GM19239 (cell line): ENCODE measurements at places on chromosomes 6 and 20.

DNA sequence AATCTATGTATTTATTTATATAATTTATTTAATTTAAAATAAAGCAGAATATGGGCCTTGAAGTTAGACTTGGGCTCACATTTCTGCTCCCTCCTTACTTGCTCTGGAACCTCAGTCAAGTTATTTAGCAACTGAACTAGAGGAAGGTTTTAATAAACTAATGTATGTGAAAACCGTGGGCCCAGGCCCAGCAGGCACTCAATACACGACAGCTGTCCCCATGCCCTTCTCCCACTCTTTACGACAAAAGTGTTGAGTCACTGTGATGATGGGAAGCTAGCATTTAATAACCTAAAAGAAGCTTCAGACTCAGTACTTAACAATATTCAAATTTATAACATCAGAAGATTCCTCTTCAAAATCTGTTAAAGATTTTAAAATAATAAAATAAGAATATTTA is 46.7 kb downstream of the SERAC1 start:
- DNase-seq: no peak

GRCh38 chr20:18237682-18238081 is 50.6 kb upstream of the ZNF133 start:
- DNase-seq: no peak

DNA sequence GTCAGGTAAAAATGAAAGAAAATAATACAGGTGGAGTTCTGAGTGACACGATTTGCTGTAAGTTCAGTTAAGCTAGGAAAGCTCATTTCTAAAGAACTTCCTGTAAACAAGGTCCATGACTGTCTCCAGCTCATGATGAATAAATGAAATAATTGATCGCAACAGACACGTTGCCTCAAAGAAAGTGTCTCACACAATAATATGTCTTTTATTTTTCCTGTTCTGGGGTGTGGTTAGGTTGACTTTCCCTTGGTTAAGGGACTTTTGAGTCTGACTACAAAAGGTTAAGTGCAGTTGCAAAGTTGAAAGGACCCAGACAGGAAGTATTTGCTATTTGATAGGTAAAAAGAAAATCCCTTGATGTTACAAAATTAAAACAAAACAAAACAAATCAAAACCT is 304.2 kb upstream of the PRDM1 start:
- no peak for DNase-seq

- DNase-seq: no peak
These were observed 1.5 kb downstream of the ID4 start for GRCh38 chr6:19838442-19839236.

DNA sequence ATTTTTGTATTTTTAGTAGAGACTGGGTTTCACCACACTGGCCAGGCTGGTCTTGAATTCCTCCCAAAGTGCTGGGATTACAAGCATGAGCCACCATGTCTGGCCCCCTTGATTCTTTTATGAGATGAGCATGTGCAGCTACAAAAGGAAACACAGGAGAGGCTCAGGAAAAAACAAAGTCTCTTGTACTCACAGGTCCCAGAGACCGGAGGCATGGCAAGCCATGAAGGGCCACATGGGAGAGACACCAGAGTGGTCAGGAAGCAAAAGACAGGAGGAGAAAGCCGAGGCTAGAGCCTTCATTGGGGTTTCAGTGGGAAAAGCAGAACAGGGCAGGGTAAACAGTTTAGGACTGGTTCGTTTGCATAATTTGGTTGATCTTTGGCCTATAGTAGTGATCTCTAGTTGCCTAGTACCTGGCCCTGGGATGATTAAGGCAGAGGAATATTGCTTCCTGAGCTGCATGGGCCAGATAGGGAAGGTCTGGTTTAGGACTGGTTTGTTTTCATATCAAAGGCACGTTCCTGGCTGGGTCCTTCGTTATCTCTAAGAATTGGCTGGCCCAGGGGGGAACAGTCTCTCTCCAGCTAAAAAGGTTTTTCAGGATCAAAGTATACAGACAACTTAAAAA is 48.2 kb upstream of the PRND start:
- no peak for DNase-seq

DNA sequence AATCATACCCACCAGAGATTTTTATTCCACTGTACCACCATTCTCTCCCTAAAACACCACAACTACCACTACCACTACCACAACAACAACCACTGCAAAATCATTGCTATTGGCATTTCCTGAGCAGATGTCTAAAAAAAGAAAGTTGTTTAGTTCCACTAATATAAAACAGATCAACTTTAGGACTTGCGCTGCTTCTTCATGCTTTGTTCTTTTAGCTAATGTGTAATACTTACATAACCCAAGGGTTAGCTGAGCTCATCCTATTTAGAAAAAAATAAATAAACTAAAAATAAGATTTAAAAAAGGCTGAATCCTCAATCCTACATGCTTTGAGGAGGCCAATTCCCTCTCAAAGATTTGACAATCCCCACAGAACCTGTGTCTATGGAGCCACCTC is 11.4 kb downstream of the IYD start:
- DNase-seq: no peak

GRCh38 chr20:50199703-50200102 is 9.1 kb downstream of the CEBPB start:
- DNase-seq: no peak

DNA sequence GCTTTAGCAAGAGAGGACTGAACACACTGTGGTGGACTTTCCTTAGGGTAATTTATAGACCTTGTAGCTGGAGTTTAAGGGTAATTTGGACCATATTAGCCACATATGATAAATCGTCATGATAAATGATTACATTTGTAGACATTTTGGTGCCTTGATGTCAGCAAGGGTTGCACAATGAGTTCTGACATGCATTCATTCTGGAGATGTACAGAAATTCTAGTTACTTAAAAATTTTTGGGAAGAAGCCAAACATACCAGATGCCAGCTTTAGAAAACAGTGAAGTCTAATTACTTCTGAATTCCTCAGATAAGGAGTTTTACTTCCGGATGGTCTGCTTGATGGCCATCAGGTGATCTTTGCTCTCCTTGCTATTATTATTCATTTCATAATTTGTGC is 653.1 kb downstream of the TBC1D32 start:
- no peak for DNase-seq

DNA sequence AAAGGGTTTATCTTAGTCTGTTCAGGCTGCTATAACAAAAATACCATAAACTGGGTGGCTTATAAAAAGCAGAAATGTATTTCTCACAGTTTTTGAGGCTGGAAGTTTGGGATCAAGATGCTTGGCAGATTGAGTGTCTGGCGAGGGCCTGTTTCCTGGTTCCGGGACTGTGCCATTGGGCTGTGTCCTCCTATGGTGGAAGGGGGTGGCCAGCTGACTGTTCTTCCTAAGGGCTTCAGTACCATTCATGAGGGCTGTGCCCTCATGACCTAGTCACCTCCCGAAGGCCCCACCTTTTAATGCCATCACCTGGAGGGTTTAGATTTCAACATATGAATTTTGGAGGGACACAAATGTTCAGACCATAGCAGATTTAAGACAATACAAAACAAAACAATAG is 91.2 kb downstream of the ARID1B start:
- DNase-seq: no peak

DNA sequence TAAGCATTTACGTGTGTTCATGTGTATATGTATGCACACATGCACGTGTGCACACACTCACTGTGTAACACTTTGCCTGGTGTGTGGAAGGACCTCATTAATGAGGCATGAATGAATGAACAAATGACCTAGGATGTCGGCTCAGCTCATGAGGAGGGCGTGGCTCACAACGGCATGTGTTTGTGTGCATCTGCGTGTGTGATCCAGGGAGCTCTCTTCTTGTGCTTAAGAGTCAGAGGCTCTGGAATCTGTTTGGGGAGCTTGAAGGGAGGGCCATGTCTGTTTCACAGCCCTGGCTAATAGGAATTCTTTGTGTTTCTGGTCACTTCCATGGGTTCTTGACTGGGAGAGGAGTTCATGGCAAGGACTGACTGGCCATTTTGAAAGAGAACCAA is 32.7 kb downstream of the TOX2 start:
- DNase-seq: no peak

- DNase-seq: no peak
These were observed 454.9 kb downstream of the C6orf118 start for GRCh38 chr6:164854526-164854925.

DNA sequence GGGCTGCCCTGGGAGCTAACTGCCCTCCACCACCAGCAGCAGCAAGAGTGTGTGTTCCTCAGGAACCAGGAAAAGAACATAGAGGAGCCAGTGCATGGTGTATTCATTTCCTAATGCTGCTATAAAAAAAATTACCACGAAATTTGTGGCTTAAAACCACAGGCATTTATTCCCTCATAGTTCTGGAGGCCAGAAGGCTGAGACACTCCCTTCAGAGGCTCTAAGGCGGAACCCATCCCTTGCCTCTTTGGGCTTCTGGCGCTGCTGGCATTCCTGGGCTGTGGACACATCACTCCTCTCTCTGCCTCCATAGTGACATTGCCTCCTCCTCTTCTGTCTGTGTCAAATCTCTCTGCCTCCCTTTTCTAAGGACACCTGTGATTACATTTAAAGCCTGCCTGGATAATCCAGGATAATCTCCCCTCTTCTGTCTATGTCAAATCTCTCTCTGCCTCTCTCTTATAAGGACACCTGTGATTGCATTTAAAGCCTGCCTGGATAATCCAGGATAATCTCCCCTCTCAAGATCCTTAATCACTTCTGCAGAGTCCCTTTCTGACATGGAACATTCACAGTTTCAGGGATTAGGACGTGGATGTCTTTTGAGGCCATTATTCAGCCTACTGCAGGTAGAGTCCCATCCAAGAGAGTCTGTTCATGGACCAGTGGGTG is 54.7 kb downstream of the NDUFAF5 start:
- no peak for DNase-seq

DNA sequence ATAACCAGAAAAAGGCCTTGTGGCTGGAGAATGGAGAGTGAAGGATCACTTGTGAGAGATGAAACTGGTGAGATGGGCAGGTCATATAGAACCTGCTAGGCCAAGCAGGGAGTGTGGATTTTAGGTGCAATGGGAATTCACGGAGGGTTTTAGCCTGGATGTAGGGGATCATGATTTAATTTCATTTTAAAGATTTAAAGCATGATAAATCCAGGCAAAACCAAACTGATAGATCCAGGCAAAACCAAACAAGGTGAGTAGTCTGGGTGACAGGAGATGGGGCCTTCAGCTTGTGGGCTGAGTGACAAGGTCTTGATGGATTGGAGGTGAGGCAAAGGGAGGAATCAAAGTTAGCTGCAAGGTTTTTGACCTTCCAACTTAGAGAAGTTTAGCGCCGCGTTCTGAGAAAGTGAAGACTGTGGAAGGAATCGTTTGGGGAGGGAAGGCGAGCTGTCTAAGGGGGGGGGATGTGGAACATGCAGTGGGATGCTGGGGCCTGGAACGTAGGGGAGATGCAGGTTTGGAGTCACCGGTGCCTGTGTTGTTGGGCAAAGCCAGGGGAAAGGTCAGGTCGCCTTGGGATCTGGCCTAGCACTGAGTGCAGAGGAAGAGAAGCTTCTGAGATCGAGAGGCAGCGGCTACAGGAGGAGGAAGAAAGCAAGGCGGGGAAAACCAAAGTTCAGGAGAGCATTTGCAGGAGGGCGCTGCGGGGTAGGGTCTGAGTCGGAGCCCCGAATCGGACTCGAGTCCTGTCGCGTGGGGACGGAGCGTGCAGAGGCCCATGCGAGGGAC is 1.3 kb upstream of the PLCG1 start:
- DNase-seq: no peak

GRCh38 chr20:49919009-49919408 is 3.7 kb upstream of the SPATA2 start:
- no peak for DNase-seq

- no peak for DNase-seq
These were observed 11.5 kb downstream of the DHX35 start for GRCh38 chr20:38973645-38974044.

DNA sequence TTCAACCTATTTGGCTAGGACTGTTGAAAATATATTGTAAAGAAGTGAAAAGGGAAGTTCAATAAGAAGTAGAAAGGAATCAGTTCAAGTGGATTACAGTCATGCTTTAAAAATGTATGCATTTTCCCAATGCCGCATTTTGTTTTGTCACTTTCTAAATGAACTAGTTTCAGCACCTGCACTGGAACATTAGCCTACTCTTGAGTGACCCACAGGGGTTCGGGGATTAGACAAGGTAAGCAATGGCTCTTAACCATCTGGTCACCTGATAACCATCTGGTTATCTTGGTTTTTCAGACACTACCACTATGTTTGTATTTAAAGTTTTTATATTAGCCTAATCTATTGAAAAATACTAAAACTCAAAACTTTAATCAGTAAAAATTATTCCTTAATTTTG is 97.6 kb downstream of the CD164 start:
- DNase-seq: no peak

DNA sequence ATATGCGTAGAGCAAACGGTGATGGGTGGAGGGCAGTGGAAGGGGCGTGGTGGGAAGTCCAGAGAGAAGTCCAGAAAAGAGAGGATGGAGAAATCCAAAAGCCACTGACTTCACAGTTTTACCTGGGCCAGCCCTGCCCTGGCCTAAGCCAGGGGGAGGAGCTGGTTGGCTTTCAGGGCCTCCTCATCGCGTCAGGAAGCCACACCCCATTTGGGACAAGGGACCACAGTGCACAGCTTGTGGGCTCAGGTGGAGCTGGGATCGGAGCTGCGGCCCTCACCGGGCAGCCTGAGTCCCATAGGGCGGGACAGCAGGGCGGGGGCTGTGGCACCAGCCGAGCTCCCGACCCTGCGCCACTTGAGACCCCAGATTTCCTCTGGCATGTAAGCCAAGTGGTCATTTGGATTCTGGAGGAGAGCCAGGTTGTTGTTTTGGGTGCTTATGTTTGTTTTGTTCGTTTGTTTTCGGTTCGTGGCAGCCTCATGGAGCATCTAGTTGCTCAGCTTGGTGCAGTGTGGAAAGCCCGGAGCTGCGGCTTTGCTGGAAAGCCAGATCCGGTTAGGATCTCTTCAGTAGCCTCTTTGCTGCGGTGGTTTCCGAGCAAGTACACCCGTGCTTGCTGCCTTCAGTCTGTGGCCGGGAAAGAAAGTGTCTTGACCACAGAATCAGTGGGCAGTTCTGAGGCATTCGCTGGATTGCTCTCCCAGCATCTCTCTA is 42.2 kb downstream of the RIOK1 start:
- no peak for DNase-seq

DNA sequence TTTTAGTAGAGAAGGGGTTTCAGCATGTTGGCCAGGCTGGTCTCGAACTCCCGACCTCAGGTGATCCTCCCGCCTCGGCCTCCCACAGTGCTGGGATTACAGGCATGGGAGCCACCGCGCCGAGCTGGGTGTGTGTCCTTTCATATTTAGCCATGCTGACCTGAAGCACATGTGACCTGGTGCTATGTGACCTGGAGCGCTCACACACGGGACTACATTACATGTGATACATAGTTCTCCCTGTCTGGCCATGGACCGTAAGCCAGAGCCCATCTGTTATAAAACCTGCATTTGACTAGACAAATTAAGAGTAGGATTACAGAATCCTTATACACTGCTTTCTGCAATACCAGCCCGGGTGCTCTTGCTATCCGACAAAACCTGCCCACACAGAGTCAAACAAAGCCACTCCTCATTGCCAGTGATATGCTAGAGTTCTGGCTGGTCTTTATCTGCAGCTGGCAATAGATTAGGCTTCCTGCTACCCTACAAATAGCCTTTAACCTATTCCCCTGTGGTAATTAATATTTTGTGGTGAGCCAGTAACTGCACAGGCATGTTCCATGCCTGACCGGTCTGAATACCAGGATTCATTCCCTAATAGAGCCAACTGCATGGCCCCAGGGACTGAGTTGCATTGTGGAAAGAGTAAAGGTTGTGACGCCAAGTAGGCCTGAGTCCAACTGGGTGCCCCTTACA is 26.3 kb upstream of the FAM50B start:
- no peak for DNase-seq

- DNase-seq: no peak
These were observed 43.4 kb downstream of the HIVEP2 start for GRCh38 chr6:142901611-142902010.
